HepG2 (cell line): ENCODE measurements at places on chromosomes 16 and 17. TPM values are rescaled to one million over a fixed set of nuclear protein-coding genes. Genes with fewer than 3 reads are reported as not detected.

GRCh38 chr16:57817680-57818079 lies 15.4 kb upstream of the KIFC3 start:
- no peak overlapping the region for H3K27ac ChIP-seq
- H3K36me3 ChIP-seq: no peaks in the 10 kb centered on the region
- no peak overlapping the region for H3K4me3 ChIP-seq
- peaks cover 40% of the 10 kb centered on the region for H3K4me1 ChIP-seq
- H3K27me3 ChIP-seq: no peaks in the 10 kb centered on the region

Gene IRX6
- total RNA-seq: not detected in 2 replicates

DNA sequence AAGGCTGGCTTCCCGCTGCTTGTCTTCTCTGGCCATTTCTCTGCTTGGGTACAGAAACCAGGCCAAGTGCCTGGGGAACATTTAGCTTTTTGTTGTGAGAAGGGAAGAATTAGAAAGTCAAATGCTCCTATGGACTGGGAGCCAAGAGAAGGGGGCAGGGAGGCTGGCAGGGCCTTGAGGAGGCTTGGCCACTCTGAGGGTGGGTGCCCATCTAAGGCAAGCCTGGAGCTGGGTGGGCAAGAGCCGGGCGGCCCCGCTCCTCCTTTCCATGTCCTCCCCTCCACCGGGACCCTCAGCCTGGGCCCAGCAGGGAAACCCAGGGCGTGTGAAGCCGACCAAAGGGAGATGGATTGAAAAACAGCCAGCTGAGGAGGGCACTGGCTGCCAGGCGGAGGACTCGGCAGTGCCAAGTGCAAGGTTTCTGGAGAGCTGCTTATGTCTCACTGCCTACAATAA lies 69.4 kb downstream of the NTN1 start:
- H3K27ac ChIP-seq: no peak overlapping the region
- H3K4me1 ChIP-seq: no peaks in the 10 kb centered on the region
- H3K27me3 ChIP-seq: peaks cover 3% of the 10 kb centered on the region; the same call in 1 of the 2 replicates
- no peak overlapping the region for H3K4me3 ChIP-seq

Gene HBZ
- not detected in 2 replicates for total RNA-seq

DNA sequence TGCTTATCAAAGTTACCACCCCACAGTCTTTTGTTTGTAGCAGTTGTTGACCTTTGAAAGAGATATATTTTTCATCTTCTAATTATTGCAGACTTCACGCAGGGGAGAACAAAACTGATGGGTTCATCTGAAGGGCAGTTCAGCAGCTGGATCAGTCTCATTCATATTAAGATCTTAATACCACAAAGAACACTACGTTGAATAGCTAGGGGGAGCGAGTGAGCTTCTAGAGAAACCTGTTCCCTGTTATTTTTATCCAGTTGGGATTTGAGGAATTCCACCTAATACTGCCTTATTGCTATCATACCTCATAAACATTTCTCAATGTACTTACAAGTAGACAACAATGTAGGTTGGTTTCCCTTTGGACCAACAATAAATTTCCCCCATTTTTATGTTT lies 306.1 kb upstream of the KIF2B start:
- no peak overlapping the region for H3K27ac ChIP-seq
- no peaks in the 10 kb centered on the region for H3K36me3 ChIP-seq
- no peak overlapping the region for H3K4me3 ChIP-seq

Gene RHBDL3
- 0.09 TPM in 1 of 2 replicates, not detected in the other for total RNA-seq

DNA sequence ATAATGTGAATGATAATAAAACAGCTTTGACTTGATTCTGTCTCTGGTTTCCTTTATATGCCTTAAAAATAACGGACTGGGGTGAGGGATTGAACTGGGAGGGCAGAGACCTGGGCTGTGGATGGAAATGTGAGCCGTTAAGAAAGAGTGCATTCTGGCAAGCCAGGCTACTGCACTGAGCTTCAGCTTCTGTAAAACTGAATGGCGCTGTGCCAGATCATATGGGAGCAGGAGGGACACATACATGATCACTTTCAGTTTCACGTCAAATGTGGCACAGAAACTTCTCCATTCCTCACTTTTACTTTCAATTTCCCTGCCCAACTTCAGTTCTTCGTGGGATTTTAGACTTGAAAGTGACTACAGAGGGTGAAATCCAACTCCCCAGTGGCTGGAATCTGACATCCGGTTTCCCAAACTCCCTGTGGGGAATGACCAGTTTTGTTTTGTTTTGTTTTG lies 1.1 kb downstream of the MT2A start:
- peaks cover 66% of the 10 kb centered on the region for H3K4me1 ChIP-seq
- H3K36me3 ChIP-seq: no peaks in the 10 kb centered on the region
- no peaks in the 10 kb centered on the region for H3K27me3 ChIP-seq
- H3K4me3 ChIP-seq: peak overlapping the region; percentile 76
- peak; percentile 75 for DNase-seq

GRCh38 chr16:66741950-66742808 lies 9.2 kb downstream of the DYNC1LI2 start:
- H3K36me3 ChIP-seq: peaks cover 45% of the 10 kb centered on the region
- H3K27ac ChIP-seq: no peak overlapping the region
- peaks cover 30% of the 10 kb centered on the region for H3K4me1 ChIP-seq
- DNase-seq: no peak
